Kidney epithelial cell (primary cell): ENCODE measurements at places on chromosomes 5 and 9. TPM values are rescaled to one million over a fixed set of nuclear protein-coding genes. Genes with fewer than 3 reads are reported as not detected.

DNA sequence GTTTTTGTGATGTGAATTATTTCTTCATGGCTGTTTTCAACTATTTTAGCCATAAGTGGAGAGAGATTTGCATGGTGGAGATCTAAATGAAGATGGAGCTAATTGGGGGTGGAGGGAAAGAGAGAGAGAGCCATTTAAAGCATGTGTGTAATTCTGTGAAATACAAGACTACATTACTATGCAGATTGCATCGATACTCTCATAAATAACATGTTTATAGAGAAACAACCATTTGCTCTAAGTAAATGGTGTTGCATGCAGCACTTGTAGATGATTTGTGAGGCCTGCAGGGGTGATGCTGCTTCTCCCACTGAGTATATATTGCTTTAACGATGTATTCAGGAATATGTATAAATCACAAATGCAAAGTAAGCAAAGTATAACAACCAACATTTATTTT is 270.2 kb upstream of the RIOK2 start:
- no peak for DNase-seq

GRCh38 chr5:78508186-78508765 is 140.3 kb downstream of the LHFPL2 start:
- no peak for DNase-seq

- no peak for DNase-seq
Measured at GRCh38 chr5:124733329-124733650, 13.1 kb downstream of the ZNF608 start.

- no peak for DNase-seq
Measured at GRCh38 chr5:72947498-72947897, 8.3 kb upstream of the FCHO2 start.

The PCDHGB6 gene
- 3.4 and 3.6 TPM in 2 replicates for total RNA-seq
